ENCODE measurements at places on chromosomes 5 and 9.

- DNase-seq, result no peak
Measured at GRCh38 chr5:111117136-111117535, 25.0 kb downstream of the WDR36 start.

DNA sequence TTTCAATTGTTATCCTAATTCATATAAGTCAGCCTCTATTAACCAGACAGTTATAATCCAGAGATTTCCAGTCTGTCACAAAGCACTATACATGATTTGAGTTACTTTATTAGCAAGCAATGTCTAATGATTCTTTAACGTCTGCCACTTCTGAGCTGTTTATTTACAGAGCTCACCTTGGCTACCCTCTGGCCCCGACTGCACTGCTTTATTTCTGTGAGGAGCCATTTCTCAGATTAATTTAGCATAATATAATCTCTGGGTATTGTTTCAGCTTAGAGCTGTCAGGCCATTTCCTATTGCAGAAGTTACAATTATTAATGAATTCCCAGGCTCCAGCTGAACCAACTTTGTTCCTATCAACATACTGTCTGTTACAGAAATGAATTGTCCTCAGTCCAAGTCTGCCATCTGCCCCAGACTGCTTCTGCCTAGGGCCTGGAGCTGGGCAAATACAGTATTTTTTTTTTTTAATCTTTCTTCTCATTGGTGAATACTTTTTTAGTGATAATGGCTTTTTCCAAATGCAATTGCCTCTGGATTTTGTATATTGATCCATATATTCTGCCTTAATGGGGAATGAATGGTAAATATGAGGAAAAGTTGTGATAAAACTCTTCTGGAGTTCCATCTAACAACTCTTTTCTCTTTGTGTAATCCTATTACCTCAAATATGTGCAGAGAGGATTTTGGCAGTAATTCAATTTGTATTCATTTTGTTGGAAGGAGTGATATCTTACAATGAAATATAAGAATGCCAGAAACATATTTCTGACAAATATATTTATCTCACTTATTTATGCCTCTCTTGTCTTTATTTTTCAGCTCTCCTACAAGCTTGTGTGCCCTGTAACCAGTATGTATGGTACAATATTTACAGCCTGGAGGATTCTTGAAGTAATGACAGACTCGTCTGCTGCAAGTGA, 104.7 kb downstream of the FOCAD start:
- DNase-seq, result no peak

GRCh38 chr9:81182431-81182830, 506.9 kb downstream of the TLE1 start:
- peak; percentile 5 for DNase-seq

- no peak for DNase-seq
Measured at GRCh38 chr9:715300-715699, 126.2 kb upstream of the DMRT1 start.

GRCh38 chr5:125836256-125836655, 587.0 kb upstream of the GRAMD2B start:
- DNase-seq, result no peak

- no peak for DNase-seq
Measured at GRCh38 chr9:127178686-127179632, 56.5 kb upstream of the ANGPTL2 start.

DNA sequence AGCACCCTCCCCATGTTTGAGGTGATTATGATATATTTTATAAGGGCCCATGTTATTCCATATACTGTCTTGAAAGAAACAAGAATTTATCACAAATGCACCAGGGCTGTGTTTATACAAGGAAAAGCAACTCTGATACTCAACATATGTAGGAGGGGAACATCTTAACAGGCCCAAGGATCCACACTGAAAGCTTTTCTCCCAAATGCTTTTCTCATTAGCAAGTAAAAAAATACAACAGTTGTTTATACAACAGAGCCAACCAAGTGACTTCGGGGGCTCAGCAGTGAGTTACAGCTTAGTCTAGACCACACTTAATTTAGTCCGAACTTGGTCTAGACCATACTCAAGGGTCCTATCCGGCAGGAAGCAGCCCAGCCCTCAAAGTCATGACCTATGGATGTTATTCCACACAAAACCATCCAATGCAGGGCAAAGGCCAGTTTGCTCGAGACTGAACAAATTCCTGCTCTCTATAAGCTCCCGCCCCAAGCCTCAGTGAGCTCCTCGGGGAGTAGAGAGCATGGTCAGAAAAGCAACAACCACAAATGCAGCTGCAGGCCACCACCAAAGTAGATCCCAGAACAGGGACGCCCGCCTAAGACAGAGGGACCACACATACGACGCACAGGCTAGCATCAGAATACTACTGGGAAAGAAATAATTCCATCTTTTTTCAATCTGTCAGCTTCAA, 6.8 kb downstream of the GZMK start:
- no peak for DNase-seq

DNA sequence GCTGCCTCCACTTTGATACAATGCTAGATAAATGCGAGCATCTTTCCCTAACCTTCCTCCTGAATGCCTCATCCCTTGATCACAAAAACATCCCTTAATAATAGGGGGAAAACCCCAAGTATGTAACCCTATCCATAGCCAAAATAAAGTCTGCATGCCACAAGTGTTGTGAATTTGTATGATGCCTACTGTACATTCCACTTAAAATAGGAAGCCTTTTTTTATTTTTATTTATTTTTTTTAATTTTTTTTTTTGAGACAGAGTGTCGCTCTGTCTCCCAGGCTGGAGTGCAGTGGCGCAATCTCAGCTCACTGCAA, 207.0 kb downstream of the AOPEP start:
- peak; percentile 31 for DNase-seq

GRCh38 chr5:123906698-123907295, 394.8 kb downstream of the CSNK1G3 start:
- DNase-seq, result no peak

- no peak for DNase-seq
Measured at GRCh38 chr5:122916490-122916889, 71.1 kb downstream of the SNX24 start.

DNA sequence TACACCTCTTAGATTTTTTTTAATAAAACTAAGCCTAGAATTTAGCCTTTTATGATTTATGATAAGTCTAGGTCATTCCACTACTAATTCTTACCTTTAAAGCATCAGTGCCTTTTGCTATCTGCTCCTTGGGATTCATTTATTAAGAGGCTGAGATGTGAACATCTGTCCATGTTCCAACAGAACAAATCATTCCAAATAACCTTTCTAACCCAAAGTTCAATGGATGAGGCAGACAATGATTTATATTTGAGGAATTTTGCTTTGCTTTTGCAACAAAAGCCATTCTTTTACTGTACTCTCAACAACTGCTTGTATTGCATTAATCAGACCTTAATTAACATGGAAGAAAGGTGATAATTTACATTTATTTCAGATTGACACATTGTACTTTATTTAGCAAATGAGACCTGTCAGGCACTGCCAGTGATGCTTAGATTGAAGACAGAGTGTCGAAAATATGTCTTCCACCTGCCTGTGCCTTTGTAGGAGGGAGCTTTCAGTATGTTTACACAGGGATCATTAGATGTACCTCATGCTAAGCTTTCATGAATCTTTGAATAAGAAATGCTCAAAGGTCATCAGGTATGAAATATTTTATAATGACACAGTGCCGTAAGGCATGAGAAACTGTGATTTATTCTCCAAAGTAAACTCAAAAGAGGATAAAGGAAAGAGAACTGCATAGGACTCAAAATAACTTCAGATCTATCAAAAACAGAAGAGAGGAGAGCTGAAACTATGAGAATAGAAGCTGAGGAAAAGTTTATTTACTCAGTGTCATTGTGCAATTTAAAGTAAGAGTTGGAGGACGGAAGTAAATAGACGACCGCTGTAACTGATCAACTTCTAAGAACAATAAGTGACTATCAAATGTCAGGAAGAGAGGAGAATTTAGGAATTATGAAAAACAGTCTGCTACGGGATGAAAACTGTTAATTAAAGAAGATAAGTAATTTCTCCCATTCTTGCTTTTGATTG, 36.7 kb upstream of the IZUMO3 start:
- no peak for DNase-seq

DNA sequence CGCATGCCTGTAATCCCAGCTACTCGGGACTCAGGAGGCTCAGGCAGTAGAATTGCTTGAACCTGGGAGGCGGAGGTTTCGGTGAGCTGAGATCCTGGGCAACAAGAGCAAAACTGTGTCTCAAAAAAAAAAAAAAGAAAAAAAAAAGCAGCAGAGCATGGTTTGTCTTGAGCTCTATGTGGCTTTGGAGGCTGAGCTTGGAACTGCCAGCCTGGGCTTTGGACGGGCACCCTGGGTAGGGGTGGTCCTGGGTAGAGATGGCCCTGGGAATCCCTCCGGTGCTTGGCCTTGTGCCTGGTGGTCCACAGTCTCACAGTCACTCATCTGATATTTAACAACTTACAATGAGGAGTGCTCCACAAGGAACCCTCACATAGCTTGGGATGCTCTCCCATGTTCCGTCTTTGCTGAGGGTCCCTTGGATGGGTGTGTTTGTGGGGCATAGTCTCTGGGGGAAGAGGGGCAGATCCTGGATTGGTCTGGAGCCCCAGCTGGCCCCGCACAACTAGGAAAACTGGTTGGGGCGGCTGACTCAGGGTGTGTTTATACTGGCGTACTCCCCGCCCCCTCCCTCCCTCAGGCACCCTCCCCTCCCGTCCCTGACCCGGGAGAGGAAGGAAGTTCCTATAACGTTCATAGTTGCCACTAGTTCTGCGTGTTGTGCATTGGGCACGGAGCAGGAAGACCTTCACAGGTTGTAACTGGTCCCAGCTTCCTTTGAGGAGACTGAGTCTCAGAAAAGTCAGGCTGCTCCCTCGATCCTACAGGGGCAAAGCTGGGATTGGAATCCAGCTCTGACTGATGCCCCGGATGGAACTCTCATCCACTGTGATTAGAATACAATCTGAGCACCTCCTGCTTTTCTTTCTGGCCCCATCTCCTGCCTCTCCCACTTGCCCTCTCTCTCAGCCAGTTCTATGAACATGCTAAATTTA, 11.2 kb downstream of the IER5L start:
- DNase-seq, result peak; percentile 48

- DNase-seq, result no peak
Measured at GRCh38 chr5:75340714-75341478, 3.9 kb downstream of the HMGCR start.

- DNase-seq, result peak; percentile 50
Measured at GRCh38 chr5:151660616-151661495, 25.9 kb downstream of the SPARC start.

- peak; percentile 28 for DNase-seq
Measured at GRCh38 chr9:114681594-114682332, at the start of gene TEX48. Gene TEX48 (minus strand): TSS chr9:114682192. CDS start chr9:114671723, 10,469 bp downstream.

DNA sequence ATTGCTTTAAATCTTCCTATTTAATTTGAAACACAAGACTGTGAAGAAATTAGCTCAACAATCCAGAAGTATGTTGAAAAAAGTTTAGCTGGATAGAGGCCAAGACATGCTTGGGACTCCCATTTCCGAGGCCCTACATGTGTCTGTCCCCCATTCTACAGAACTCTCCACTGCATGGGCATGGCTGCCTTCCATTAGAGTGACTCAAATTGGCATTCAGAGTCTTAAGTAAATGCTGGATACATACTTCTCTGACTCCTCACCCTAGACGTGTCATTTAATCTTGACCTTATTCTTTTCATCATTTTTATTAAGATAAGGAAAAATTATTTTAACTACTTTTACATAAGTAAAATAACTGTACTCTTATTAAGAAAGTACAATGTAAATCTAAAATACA, 530.4 kb upstream of the CDH9 start:
- no peak for DNase-seq

- DNase-seq, result no peak
Measured at GRCh38 chr5:158857976-158858375, 241.7 kb downstream of the EBF1 start.

DNA sequence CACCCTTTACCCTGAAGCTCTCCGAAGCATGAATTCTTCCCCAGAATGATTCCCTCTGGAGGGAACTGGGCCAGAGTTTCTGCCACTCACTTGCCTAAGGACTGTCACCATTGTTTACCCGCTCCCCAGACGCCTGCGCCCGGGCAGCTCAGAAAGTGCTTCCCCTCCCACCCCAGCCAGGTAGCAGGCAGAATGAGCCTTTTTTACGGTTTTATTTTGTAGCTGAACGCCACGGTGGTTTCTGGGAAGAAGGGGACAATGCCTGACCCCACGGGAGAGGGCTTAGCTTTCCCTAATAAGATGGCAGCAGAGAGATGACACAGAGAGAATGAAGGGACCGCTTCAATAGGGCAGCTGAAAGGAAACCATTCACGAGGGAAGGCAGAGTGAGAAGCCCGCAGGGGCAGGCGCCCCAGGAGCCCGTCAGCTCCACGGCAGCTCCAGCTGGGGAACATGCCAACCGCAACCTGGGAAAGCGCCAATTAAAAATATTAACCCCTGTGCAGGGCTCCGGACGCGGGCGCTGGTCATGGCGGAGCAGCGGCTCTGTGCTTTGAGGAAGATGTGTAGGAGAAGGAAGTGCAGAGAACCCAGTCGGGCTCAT, 20.4 kb upstream of the NTNG2 start:
- DNase-seq, result no peak

DNA sequence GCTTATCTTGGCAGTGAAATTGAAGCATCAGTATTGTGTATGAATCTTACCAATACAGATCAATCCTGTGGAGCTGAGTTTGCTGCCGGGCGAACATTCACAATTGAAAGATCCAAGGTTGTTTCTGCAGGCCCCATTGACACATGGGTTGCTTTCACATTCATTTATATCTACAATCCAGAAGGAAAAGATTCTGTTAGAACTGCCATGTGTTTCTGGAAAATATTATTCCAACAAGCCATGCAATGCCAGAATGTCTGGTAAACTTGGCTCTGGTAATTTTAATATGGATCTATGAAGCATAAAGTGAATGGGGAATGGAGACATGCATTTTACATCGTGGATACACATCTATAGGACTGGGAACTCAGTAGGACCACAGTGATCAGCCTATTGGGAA, 180.8 kb downstream of the FBN2 start:
- DNase-seq, result no peak

DNA sequence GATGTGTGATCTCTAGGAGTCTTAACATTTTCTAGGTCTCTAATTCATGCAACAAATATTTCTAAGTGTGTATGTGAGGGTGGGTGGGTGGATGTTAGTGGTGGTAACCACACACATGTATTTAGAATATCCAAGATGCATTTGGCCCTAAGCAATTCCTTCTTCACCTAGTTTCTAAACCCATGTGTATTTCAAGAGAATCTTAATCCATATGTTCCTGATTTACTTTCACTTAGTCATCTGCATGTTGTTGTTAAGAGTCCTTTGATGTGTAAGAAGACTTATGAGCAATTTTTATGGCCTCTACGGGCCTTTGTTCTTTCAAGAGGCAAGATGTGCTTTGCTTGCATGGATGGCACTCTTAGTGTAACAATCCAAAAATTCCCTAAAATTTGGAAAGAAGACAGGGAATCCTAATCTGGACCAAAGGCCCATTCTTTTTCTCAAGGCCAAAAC, 282.6 kb downstream of the SPATA31D1 start:
- DNase-seq, result peak; percentile 34

- no peak for DNase-seq
Measured at GRCh38 chr5:156942064-156942463, 21.0 kb downstream of the TIMD4 start.
